Non-pigmented ciliary epithelial cell (primary cell): ENCODE measurements at places on chromosomes 5 and 9.

- no peak for DNase-seq
Observed at GRCh38 chr5:55934115-55934613, 60.6 kb downstream of the IL6ST start.

DNA sequence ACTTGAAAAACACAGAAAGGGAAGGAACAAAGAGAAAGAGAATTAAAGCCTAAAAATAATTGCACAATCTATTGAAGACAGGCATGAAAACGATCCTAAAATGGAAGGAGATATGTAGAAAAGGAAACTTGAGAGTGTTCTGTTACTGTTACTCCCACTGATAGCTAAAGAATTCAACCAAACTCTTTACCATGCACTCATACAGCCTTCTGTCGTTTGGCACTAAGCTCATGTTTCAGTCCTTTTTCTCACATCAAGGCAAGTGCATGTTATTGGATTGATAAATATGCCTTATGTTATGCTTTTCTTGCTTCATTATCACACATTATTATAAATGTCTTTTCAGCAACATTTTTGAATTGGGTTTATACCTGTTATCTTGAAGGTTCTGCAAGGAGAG lies 696.5 kb downstream of the EFNA5 start:
- DNase-seq, result no peak

DNA sequence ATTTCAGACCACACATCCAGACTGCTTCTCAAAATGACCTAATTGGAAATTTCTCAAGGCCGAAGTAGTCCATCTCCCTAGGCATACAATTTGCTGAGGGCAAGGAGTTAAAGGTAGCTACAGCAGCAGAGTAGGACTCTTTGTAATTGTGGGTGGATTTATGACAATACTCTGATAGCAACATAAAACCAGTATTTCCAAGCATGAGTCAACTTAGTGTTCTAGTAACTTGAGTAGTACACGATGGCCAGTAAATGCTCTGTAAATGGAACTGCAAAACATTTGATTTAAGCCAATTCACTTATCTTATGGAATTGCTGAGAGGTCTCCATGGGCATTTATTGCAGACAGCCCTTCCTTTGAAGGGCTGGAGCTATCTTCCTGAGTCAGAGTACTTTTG lies 352.2 kb downstream of the PLK2 start:
- DNase-seq, result peak; percentile 27

DNA sequence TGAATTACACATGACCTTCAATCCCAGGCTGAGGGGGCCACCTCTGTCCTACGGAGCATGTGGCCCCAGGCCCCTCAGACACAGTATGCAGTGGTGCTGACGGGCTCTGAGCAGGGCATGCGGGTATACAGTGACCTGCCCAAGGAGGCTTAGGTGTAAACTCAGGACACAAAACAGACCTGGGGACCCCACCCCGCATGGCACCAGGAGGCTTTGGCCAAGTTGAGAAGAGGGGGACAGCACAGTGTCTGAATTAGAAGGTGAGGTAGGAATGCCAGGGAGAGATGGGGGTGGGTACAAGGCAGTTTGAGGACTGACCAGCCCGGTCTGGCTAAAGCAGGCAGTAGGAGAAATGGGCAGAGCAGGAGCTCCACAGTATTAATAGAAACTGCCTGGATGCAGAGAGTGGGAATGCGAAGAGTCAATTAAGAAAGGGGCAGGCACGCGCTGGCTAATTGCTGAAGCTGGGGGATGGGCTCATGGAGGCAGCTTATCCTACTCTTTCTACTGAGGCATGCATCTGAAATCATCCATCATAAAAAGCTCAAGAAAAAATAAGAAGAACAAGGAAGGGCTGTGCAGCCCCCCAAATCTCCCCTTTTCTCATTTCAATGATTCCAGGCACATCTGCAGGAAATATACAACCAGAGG lies 109.0 kb downstream of the GABBR2 start:
- no peak for DNase-seq

- no peak for DNase-seq
Observed at GRCh38 chr9:117705386-117705785, 1.2 kb downstream of the TLR4 start.

GRCh38 chr5:97427235-97427634 lies 244.2 kb upstream of the RIOK2 start:
- DNase-seq, result no peak

DNA sequence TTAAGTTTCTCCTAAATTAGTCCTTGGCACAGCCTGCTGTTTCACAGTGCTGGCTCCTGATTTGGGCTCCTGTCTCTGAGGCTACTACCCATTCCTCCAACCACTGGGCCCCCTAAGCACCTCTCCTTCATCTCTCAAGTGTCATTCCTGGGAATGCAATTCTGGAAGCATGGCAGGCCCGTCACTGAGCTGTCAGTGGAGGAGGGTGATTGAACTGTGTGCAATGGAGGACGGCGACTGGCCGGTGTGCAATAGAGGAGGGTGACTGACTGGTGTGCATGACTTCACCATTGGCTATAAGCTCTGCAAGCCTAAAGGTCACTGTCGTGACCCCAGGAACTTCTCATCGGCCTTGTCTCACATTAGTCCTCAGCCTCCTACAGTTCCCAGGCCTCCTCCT lies 12.4 kb upstream of the IL17B start:
- DNase-seq, result no peak

- no peak for DNase-seq
Observed at GRCh38 chr5:14929293-14930065, 57.9 kb upstream of the ANKH start.

DNA sequence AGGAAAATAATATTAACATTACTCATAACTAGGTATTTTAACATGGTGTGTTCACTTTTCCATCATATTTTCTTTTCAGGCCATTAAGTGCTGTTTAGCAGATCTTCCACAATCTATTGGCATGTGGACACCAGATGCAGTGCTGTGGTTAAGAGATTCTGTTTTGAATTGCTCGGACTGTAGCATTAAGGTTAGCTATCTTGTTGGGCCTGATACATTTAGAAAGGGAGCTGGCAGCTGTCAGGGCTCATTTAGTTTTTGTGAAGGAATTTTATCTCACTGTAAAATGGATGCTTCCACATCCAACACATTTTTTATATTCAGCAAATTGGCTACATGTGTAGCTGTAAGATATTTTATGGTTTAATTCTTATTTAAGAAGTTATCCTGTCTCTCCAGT lies 20.7 kb upstream of the TMOD1 start:
- no peak for DNase-seq

DNA sequence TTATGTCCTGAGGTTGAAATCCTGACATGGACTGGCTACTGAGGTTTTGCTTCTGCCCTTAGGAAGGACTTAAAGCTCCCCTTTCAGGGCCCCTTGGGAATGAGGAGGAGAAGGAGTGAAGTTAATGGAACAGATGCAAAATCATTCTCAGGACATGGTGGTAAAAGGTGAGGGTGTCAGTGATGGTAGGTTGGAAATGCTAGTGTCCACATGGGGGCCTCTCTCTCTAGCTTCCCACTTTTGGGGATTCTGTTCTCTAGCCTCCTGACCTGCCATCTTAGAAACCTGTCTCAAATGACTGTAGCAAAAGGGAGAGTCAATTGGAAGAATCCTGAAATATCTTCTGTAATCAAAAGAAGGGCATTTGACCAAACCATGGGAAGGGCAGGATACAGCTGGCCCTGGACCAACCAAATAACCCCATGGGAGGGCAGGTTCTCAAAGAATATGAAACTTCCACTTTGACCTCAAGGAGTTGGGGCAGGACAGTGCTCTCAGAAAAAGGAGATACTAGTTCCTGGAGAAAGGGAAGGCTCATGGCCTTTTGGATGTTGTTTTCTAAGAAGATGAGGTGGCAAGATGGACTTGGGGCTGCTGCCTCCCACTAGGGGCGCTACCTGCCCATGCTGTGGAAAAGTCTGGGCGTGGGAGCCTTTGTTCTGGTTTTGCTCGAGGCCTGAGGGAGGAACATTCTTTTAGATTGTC lies 21.2 kb upstream of the MLANA start:
- no peak for DNase-seq

GRCh38 chr9:130054820-130055219 lies 1.1 kb downstream of the GPR107 start:
- DNase-seq, result no peak
